ENCODE measurements at places on chromosomes 5 and 9.

GRCh38 chr5:7131680-7132079 lies 264.3 kb upstream of the ADCY2 start:
- no peak for DNase-seq

DNA sequence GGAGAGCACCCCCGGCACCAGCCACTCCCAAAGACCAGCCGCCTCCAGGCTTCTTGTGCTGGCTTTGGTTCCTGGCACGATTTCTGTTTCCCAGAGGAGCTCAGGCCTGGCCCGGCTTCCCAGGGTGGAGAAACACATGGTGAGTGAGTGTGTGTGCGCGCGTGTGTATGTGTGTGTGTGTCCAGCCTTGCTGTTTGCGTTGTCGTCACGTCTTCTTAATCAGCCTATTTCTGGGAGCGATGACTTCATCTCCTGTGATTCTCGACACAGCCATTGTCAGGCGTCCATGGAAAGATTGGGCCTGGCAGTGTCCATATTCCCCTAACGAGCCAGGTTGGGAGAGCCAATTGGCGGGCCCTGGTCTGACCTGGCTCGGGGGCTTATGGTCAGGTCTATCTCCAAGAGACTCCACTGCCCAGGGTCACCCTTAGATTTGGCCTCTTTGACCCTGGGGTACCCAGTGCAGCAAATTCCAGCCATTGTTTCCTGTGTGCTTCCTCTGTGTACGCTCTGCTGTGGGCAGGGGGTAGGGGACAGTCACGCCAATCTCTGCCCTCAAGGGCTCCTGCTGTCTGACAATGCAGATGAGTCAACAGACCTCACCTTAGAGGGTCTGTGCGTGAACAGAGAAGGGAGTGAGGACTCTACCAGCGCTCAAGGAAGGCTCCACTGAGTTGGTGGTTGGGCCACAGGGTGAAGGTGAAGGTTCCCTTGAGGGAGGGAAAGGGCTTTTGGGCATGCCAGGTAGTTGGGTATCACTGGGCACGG lies 73.8 kb downstream of the DAB2IP start:
- no peak for DNase-seq

- DNase-seq = no peak
These were observed 51.2 kb downstream of the DIAPH1 start for GRCh38 chr5:141567513-141568117.

DNA sequence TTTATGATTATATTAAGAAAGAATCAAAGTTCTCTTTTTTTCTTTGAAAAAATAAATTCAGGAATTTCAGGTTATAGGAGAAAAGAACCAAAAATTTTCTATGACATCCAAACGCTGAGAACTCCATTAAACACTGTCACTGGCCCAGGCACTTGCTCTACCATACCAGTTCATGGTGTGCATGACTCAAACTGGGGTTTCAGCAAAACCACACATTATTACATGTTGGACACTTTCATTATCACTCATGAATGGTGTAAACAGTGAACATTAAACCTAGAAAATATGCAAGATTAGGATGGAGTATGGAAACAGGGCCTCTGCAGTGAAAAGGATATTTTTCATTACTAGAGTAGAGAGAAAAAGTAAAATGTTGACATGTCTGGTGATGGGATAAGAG lies 369.9 kb upstream of the FAM174A start:
- DNase-seq = no peak

GRCh38 chr5:124402144-124402581 lies 344.3 kb downstream of the ZNF608 start:
- no peak for DNase-seq

DNA sequence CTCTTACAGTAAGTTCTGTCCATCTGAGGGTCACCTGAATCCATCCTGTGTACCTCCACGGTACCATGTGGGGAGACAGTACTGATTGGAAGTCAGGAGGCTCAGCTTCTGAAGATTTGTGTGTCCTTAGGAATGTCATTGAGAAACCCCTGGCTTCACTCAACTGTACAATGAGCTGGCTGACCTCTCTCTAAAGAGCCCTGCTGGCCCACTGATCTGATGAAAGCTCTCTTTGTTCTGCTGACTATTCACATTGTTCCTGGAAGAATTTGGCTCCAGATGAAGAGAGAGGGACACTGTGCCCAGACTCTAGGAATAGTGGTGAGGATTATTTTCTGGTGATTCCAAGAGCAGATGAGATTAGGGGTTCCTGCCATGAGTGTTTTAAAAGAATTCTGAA lies 141.2 kb downstream of the LURAP1L start:
- no peak for DNase-seq

- no peak for DNase-seq
These were observed 743.9 kb downstream of the NR2F1-AS1 start for GRCh38 chr5:92836855-92837755.

- DNase-seq = no peak
These were observed 10.6 kb upstream of the F2RL1 start for GRCh38 chr5:76808141-76808691.

GRCh38 chr5:40679913-40680681 lies at the start of gene PTGER4:
Gene PTGER4 (plus strand): TSS chr5:40679915. CDS start chr5:40680994, 1,079 bp downstream.
- no peak for DNase-seq

DNA sequence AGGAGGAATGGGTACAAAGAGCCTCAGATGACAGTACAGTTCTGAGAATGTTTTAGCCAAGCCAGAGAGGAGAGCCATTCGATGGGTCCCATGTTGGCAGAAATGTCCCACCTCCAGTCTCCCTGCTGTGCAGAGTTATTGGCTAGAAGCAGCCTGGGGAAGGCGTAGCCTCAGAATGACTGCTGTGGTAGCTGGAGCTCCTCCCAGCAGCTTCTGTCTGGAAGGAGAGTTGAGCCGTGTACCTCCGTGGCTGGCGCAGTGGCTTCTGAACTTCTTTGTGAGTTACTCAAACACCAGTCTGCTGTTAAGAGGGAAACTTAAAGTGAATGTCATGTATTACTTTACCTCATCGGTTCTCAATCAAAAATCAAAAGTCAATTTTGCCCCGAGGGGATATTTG lies 193.3 kb upstream of the SNX2 start:
- no peak for DNase-seq

DNA sequence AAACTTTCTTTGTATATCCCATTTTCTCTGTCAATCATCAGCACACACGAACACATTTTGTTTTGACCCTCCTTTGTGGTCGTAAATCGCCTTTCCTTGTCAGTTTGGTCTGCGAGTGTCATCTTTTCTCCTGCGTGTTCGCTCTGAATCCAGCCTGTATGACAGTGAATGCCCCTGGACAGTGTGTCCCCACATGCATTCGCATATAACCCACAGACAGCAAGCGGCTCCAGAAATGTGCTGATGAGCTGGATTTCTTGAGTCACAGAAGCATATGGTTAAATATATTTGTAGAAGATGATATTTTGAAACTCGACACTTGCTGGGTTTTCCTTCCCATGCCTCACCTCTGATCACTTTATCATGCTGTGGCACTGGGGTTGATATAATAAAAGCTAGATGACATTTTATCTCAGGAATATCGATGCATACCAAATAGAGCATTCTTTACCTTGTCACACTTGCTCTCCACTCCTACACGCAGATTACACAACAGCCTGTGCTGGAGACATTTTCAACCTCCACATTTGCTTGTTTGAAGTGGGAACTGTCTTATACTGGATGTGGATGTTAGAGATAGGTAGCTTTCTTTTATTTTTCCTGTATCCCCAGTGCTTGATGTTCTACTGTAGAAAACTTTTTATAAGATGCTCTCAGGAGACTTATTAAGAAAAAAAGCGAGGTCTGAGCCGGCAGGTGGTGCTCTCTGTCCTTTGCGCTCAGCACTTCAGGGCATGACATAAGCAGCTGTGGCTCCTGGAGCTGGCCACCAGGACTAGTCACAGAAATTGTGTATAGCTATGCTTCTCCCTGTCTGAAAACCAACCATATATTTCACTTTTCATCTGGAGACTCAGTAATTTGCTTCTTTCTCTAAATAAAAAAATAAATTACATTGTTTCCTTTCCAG lies 215.1 kb downstream of the SH3GL2 start:
- no peak for DNase-seq

- DNase-seq = no peak
These were observed 82.4 kb upstream of the IFNK start for GRCh38 chr9:27441741-27442070.

- no peak for DNase-seq
These were observed 265.3 kb downstream of the KCTD16 start for GRCh38 chr5:144436007-144436406.

DNA sequence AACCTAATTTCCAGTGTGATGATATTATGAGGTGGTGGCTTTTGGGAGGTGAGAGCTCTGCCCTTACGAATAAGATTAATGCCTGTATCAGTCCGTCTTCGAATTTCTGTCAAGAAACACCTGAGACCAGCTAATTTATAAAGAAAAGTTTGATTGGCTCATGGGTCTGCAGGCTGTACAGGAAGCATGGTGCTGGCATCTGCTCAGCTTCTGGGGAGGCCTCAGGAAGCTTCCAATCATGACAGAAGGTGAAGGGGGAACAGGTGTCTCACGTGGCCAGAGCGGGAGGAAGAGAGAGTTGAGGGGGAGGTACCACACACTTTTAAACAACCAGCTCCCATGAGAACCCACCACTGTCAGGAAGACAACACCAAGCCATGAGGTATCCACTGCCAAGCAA lies 46.9 kb downstream of the C9orf50 start:
- DNase-seq = no peak

Measured in central memory CD4-positive, alpha-beta T cell (primary cell).